Activated T-helper 17 cell treated with anti-CD3 and anti-CD28 coated beads, Interleukin-2, amount 50 U/mL, for 72 hours (primary cell): ENCODE measurements at places on chromosomes 11 and 22.

GRCh38 chr22:48297296-48297695 is 1530.4 kb downstream of the BRD1 start:
- ATAC-seq = no peak

DNA sequence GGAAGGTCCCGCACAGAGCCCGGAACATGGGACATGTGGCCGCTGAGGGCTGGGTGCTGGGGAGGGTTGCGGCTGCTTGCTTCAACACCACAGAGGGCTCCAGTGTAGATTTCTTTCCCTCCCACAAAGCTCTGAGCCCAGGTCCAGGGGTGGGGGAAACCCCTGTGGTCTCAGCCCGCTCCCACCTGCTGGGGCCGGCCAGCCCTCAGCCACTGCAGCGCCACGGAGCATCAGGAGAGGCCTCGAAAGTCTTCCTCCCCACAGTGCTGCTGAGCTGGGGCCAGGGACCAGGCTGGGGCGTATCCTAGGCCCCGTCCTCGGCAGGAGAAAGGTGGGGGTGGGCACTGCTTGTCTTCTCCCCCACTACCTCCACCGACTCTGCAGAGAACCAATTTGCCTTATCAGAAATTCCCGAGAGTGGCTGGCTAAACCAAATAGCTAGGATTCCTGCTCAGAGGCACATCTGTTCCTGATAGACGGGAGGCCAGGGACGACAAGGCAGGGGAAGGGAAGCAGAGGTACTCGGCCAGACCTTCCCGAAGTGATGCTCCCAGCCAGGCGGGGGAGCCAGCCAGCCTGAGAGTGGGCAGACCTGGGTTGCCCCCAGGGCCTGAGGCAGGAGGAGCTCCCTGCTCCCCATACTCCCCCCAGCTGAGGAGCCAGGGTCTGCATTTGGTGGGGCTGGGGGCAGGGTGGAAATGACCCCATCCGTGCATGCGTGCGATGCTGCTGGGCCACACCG is 18.7 kb downstream of the IGF2 start:
- no peak for ATAC-seq

- ATAC-seq = no peak
Measured at GRCh38 chr11:19829109-19829837, 116.6 kb downstream of the NAV2 start.

- no peak for ATAC-seq
Measured at GRCh38 chr22:43477966-43478365, 66.2 kb downstream of the MPPED1 start.

DNA sequence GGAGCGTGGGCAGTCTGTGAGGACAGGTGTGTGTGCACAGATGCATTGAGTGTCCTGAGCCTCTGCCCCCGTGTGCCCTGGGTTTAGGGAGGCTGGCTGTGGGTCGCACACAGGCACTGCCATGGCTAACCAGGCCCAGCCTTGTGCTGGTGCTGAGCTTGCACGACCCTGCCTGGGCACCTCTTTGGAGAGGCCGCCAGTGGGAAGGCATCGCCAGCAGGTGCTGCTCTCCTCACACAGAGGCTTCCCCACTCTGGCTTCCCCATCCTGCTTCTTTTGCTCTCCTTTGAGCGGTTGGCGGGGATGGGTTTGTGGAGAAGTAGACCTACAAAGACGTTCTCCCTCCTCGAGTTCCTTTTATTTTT is 4.1 kb downstream of the WNT7B start:
- ATAC-seq = no peak

GRCh38 chr11:134144744-134145143 is 75.9 kb downstream of the JAM3 start:
- ATAC-seq = no peak

- no peak for ATAC-seq
Measured at GRCh38 chr11:74460065-74460464, 7.3 kb downstream of the KCNE3 start.

DNA sequence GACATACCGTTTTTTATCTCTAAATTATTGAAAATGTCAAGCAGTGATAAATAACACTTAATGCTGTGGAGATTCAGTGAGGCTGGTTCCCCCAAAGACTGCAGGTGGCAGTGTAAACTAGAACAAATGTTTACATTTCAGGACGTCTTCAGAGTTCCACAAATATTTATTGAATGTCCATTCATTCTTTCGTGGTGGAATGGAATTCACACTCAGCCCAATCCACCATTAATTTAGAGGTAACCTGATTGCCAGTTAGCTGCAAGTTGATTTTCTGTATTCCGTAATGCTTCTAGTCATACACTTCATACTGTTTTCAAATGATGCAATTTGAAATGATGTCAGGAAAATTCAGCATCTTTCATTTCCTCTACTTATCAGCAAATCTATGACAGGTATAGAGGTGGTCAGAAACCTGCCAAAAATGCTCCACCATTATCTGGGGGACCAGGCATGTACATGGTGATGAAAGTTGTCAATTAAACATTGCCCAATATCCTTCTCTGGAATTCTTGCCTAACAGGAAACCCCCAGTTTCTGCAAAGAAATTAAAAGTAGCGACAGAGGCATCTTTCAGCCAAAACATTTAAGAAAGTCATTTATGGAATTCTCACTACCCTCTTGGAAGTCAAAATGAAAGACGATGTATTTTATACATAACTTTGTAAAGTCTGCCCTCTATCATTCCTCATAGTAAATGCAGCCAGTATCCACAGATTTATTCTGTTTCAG is 94.3 kb upstream of the BMAL1 start:
- ATAC-seq = peak; percentile 68

- ATAC-seq = no peak
Measured at GRCh38 chr11:12989428-12990161, 19.5 kb upstream of the RASSF10 start.

GRCh38 chr22:28031383-28031922 is 112.4 kb upstream of the PITPNB start:
- no peak for ATAC-seq

DNA sequence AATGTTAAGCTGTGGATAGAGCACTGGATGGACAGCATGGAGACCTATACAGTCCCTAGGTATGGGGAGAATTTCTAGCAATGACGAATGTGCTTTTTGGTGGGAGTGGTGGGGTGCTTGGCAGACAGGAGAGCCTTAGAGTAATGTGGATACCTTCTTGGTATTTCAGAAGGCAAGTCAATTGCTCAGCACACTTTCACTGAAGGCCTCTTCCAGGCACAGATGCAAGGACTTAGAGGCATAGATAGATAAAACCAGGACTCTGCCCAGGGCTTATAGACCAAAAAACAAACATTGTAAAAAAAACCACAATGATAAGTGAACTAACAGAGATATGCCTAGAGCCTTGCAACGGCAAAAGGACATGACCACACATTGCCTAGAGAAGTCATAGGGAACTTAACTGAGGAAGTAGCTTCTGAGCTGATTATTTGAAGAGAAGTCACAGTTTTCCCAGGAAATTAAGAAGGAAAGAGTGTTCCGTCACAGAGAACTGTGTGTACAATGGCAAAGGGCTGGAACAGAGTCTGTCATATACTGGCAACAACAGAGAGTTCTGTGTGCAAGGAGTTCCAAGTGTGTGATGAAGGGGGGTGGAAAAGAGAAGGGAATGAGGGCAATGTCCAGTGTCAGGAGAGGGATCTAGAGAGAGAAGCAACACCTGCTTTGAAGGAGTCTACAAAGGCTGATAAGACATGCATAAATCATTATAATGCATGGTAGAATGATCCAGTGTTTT is 65.9 kb upstream of the PICALM start:
- no peak for ATAC-seq

DNA sequence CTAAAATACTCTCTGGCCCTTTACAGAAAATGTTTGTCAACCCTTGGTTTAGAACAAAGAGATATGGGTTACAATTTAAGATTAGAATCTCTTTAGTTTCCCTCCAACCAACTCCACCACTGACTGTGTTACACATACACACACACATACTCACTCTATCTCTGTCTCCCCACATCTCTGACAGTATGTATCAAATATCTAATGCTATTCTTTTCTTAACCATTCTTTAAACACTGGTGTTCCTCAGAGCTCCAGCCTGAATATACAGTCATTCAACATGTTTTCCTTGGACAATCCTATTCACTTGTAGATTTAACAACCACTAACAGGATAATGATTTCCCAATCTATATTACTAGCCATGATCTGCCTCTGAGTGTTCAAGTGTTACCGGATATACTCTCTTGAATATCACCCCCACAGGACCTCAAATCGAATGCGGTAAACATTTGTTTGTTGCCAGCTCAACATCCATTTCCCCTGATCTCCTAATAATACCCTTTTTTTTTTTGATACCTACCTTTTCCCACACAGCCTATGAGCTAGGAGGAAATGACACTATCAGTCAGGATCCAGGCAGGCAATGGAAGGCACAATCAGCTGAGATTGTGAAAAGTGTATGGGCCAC is 6.1 kb downstream of the MPZL3 start:
- ATAC-seq = peak; percentile 6

- no peak for ATAC-seq
Measured at GRCh38 chr11:30150425-30150824, 80.4 kb upstream of the FSHB start.

- no peak for ATAC-seq
Measured at GRCh38 chr11:7253800-7254199, 2.1 kb downstream of the SYT9 start.

DNA sequence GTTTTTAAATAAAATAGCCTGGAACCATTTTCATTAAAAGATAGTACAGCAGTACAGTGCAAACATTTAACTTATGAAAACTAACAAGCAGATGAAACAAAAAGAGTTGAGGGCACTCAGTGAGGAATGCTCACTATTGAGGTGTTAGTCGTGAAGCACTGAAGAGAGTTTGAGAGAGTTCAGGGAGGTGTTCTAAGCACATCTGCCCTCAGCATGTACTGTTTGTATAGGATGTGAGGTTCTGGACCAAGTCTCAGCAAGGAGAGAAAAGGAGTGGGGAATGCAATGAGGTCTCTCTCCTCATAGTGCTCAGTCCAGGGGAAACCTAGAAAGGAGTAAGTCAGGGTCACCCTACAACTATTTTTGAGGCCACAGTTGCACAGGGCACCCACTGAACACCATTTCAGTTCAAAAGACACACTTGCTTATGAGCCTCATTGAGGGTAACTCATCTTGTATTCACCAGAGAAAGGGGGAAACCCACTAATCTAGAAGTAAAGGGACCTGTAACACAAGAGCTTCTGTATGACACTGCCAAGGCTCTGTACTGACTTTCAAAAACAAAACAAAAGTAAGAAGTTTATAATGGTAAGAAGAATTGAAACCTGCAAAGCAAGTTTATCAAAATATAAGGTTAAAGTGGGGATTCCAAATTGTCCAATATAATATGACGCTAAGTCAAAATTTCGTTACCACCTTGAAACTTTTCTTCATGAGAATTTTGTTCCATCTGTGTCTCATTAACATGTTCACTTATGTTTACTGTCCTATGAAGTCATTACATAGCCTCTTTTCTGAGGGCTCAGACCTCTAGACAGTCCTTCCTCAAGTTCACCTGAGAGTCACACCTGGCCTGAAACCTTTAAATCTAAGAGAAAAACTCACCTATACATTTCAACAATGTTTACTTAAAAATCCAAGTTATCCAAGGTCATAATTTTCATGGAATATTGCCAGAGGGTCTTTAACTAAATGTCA is 275.3 kb downstream of the ETS1 start:
- ATAC-seq = peak; percentile 83

- no peak for ATAC-seq
Measured at GRCh38 chr11:2175659-2176058, 4.0 kb upstream of the TH start.

DNA sequence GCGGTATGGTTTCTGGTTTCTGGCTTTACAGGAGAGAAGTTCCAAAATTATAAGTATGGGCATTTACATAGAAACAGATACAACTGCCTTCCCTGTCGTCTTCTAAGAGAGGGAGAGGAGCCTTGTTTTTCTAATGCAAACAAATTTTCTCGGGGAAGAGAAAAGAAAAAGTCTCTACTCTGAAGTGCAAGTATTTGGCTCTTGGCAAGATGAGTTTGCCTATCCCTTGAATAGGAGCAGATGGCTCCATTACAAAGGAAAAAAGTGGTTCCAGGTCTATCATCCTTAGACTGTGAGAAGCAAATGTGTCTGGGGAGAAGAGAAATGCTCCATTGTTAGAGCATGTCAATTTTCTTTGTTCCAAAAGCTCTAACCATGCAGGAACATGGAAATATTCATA is 455.6 kb downstream of the BUD13 start:
- ATAC-seq = no peak

GRCh38 chr11:100756559-100756958 is 69.5 kb downstream of the ARHGAP42 start:
- no peak for ATAC-seq

- ATAC-seq = no peak
Measured at GRCh38 chr11:20656901-20657300, 12.5 kb upstream of the NELL1 start.

DNA sequence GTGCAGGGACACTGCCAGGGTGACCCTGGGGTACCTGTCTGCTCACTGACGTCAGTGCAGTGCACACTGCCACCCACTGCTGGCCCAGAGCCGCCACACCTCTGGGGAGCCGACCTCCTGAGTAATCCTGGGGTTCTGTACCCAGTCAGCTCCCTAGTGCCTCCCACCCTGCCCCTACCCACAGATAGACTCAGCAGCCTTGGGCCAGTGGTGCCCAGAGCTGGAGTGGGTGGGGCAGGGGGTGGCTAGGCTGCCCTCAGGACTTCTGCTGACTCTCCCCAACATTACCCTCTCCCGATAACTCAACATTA is 5.8 kb downstream of the NRXN2 start:
- ATAC-seq = no peak

DNA sequence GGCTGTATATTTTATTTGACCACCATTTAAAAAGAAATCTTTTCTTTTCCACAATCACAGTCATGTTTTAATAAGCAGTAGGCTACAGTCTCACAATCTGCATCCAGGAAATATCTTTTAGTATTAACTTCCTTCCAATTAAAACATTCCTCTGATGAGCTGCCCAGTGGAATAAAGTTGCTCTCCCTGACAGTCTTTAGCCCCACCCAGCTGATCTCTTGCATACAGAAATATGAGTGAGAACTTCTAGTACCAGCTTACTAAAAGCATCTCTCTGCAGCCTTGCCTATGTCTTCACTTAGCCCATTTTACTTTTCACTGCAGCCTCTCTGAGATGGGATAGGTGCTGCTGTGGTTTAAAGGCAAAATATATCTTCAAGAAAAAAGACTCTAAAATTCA is 143.4 kb upstream of the ANO3 start:
- ATAC-seq = no peak
